ENCODE measurements at places on chromosomes 2 and 18.

DNA sequence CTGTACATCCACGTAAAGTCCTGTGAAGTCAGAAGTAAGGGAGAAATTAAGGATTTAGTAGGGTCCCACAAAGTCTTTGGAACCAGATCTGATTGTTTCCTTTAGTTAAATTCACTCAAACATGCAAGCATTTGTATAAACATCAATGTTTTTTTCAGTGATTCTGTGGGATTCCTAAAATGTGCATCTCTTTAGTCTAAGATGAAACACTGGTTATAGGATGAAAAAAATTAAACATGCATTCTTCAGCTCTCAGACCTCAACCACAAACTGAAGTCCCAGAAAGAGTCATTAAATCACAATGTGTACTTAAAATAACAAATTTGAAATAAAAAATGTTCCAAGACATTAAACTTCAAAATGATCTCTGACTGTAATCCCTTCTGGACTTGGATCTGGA lies 76.5 kb upstream of the APCDD1 start:
- peak; percentile 89 for DNase-seq

DNA sequence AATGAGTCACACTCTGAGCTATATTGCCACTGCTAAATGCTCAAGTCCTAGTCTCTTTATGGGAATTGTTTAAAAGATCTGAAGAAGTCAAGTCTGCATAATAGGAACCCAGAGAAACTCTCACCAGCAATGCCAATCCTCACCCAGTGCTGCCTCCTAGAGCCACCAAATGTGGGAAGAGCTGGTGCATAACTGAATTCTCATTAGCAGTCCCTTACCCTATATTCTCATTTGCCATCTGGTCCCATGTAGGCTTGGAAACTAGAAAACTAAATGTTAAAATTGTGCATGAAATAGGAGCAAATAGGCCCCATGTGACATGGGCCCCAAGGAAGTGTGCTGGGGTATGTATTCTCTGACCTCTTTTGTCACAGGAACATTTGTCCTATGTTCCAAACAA lies 224.4 kb upstream of the SMAD2 start:
- DNase-seq, result no peak

GRCh38 chr18:57801325-57801724 lies 1.8 kb downstream of the ATP8B1 start:
- no peak for DNase-seq

- DNase-seq, result peak; percentile 71
These were observed 92.8 kb downstream of the AP1S3 start for GRCh38 chr2:223744580-223744979.

GRCh38 chr2:79630060-79630459 lies 117.2 kb downstream of the CTNNA2 start:
- DNase-seq, result peak; percentile 4

Data from fibroblast of skin of back (primary cell).